ENCODE measurements at places on chromosomes 6 and 20.

DNA sequence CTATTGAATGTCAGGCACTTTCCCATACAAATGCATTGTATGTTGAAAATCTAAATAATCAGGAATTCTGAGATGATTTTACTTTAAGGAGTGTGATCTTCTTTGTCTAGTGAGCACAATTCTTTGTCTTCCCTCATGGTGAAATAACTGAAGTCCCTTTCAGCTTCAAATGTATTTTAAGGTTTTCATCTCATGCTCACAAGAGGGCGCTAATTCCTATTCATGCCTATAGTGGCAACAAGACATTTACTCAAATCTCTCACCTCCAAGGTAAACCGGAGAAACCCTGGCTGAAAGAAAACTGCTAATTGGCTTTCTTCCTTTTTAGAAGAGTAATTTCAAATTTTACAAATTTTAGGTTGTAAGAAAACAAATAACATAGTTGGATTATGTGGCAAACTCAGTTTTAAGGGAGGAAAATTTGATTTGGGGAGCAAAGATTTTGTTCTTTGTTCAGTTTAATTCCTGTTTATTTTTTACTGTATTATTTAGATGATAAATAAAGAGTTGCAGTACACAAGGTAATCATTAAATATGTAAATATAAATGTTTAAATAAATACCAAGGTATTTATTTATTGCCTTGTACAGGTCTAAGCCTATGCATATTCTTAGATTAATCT, 69.1 kb downstream of the SLC35F1 start:
- DNase-seq = no peak

GRCh38 chr20:13771853-13772453, 12.8 kb downstream of the ESF1 start:
- DNase-seq = no peak

- DNase-seq = no peak
These were observed 260.1 kb upstream of the ARID1B start for GRCh38 chr6:156517088-156517487.

DNA sequence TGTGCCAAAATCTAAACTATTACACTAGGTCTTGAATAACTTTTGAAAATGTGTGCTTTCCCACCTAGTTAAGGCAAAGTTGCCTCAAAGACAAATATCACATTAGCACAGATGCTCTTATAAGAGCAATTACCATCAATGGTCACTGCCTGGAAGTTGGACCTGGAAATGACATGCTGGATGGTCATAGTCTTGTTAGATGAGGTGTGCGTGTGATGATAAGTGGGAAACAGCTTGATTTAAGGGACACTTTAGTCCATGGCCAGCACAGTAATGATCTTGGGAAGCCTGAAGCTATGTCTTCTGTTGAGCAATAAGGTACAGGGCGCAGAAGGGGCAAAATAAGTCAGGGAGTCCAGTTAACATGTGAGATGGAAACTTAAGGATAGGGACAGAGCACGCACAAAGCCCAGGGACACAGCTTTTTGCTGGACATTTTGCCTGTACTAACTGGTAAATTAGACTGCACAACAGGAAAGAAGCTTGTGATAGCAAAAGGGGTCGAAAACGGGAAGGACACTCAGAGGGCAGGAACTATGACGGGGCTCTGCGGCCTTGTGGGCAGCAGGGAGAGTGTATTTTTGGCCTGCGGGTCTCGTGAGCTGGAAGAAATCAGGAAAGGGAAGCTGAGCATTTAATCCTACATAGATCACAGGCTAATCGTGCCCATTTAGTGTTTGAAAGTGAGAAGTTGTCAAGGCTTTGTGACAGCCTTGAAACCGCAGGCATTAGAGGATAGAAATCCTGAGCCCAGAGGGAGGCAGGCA, 66.7 kb upstream of the BMP2 start:
- DNase-seq = no peak
